ENCODE measurements at places on chromosomes 11 and 22.
A peak's percentile ranks its signal among the peaks of the same experiment; 100 is the strongest.

DNA sequence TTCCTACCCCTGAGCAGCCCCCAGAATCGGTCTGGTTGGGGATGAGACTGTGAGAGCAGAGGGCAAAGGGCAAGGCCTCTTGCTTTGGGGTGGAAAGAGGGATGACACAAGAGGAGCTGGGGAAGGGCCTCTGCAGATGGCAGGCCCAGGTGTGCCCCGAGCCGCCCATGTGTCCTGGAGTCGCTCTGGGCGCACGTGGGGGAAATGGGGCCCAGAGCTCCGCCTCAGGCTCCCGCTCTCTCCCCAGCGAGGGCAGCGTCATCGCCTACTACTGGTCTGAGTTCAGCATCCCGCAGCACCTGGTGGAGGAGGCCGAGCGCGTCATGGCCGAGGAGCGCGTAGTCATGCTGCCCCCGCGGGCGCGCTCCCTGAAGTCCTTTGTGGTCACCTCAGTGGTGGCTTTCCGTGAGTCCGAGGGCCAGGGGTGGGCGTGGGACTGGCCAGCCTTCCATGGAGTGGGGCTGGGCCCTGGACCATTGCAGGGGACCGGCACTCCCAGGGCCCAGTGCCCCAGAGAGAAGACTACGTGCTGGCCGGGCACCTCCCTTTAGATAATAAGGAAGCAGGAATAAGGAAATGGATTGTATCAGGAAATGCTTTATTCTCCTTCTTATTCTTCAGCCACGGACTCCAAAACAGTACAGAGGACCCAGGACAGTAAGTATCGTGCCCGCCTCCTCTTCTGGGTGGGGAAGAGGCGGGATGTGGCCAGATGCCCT lies 30.1 kb downstream of the ST14 start:
- DNase-seq: no peak

DNA sequence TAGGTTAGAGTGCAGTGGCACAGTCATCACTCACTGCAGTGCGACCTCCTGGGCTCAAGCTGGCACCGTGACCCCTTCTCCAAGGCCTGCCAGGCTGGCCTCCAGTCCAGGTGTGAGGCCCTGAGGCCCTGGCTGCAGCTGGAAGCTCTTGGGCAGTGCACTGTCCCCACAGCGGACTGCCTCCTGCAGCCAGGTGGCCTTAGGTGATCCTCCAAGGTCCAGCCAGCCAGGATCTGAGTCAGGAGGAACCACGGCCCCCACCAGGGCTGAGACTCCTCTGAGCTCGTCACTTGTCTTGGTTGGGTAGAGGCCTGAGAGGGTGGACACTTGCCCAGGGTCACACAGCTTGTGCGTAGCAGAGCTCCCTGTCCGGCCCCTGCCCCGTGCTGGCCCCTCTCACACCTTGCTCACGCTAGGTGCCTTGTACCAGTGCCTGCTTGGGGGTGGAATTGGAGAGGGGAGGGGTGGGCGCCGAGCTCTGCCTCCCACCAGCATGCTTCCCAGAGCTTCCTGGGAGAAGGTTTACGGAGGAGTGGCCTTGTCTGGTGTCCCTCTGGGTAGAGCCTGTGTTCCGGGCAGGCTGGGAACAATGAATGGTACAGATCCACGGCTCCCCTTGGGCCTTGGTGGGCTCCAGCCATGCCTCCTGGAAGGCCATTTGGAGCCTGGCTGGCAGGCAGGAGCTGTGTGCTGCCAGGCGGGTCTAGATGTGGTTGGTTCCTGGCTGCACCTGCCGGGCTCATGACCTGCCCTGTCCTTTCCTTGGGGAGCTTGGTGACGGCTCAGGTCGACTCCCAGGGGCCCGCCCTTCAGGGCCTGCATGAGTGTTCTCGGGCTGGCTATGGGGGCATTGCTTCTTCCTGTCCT lies 20.6 kb downstream of the KCNQ1 start:
- no peak for DNase-seq

DNA sequence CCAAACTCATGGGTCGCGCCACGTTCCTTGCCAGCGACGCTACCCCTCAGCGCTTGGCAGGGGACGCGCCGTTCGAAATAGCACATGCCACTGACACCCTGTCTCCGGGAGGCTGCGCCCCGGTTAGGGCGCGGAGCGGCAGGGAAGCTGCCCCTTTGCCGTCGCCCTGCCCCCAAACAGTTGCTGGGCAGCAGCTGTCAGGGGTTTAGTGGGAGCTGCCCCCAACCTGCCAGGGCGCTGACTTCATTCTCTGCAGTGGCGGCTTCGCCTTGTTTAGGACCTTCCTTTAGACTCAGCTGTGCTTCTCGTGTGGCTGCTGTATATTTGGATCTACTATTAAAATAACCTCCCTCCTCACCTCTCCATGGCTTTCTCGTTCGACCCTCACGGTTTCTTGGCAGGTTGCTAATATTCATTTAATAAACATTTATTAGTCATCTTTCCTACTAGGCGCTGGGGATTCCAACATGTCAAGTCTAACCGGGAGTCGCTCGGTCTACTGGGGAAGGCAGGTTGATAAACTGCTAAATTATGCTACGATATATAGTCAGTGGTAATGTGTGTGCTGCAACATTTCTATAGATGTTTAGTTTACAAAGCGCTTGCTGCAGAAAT lies 782 bp downstream of the TMEM109 start:
- peak; percentile 77 for DNase-seq

DNA sequence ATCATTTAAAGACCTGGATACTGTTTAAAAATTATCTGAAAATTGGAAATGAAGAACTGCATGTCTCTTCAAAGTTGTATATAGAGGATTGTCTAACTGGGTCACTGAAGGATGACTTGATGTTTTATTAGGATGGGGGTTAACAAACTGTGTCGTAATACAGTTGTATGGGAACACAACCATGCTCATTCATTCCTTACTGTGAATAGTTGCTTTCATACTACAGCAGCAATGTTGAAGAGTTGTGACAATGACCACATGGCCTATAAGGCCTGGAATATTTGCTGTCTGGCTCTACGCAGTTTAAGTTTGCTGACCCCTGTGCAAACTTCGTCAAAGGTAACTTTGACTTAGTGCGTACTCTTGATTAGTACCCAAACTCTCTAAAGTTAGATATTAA lies 38.4 kb downstream of the FDX1 start:
- no peak for DNase-seq

DNA sequence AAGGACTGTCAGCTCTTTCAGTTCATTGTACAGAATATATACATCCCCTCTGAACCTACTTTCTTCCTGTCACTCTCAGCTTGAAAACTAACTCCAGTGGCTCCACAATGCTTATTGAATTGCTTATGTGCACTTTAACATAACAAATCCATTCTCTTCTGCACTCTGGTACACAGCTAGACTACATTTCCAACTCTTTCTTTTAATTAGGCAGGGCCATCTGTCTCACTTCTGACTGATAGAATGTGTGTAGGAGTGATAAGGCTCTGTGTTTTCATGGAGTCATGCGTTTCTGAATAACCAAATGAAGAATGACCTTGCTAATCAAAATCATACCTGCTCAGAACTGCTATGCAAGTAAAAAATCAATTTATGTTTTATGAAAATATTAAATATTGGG lies 278.5 kb upstream of the CCDC179 start:
- no peak for DNase-seq

DNA sequence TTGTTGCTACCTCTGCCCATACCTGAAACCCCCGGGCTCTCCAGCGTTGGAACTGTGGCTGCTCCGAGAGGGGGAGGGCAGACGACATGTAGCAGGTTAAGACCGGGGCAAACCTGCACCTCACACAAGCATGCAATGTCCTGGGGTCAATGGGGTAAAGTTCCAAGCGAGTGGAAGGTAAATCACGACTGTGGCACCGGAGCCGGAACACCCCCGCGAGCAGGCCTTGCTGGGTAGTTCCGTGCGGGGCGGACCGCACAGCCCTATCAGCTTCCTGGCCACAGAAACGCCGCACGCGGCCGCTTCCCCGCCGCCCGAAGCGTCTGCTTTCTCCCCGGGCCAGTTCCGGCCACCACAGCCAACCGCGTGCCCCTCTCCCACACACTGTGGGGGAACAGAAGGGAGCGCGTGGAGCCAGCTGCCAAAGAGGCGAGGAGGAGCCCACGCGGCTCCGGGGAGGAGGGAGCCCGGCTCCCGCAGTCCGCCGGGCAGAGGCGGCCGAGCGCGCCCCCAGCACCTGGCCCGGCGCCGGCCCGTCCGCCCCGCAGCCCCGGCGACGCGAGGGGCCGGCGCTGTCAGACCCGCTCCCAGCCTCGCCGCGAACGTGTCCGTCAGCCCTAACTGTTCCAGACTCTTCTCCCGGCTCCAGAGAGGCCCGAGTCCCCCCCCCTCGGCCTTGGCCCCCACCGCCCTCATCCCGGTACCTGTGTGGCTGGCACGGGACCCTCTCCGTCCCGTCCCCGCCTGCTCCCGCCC lies 1.6 kb downstream of the SPTBN2 start:
- DNase-seq: no peak

GRCh38 chr22:42992886-42993479 lies 22.0 kb downstream of the PACSIN2 start:
- DNase-seq: no peak

DNA sequence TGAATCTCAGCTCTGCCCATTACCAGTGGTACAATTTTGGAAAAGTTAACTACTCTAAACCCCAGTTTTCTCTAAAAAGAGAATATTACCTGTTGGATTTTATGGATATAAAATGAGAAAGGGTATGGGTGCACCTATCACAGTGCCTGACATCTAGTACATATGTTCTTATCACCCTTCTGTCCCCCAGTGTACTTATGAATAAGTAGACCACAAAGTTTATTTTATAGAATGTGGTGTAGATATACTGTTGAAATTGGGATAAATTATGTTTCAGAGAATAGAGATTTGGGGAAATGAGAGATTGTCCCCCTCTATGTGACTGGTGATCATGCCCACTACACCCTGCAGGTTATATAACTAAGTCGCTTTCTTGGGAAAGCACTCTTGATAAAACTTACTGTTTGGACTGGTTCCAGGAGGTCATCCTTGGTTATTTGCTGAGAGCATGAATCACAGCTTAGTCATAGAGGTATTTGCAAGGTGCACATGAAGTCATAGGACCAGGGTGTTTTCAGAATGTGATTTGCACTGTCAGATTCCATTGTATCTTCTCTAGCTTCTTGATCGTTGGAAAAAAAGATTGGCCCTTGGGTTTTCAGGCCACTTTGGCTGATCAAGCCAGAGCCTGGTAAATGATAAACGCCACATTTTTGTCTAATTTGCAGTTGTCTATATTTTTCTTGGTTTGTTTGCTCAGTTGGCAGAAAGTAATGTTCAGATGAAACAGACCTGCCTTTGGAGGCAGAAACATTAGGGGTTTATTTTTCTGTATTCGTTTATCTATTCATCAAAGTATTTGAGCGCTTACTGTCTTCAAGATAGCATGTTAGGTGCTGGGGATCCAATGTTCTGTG lies 21.3 kb downstream of the STX3 start:
- no peak for DNase-seq

DNA sequence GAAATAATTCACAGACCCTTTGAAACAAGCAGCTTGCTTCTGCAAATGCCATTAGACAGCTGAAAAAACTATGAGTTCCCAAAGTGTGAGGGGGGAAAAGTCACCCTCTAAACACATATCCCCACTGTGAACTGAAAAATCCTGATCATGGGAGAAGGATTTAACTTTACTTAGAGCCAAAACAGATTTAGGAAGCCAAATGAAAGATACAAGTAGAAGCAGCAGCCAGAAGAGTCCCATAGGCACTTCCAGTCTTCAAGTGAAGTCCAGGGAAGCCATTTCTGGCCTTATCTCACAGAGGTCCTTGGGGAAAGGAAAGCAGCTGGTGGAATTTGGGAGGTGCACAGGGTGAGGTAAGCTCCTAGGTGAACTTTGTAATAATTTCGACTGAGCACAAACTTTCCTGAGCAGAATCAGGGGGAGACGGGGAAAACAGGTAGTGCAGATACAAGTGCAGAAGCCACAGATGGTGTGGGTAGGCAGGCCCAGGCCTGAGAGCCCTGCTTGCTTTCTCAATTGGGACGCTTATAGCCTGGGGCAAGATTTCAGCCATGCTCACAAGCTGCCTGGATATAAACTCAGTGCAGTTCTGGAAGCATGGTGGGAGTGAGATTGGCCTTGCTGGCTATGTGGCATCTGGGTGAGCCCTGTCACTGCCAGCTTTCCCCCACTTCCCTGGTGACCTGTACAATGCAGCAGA lies 44.8 kb downstream of the GAS2 start:
- no peak for DNase-seq

GRCh38 chr22:39311592-39312400 lies 7.6 kb downstream of the RPL3 start:
- DNase-seq: no peak

- DNase-seq: no peak
Observed at GRCh38 chr22:40759294-40759840, 59.8 kb downstream of the SLC25A17 start.

DNA sequence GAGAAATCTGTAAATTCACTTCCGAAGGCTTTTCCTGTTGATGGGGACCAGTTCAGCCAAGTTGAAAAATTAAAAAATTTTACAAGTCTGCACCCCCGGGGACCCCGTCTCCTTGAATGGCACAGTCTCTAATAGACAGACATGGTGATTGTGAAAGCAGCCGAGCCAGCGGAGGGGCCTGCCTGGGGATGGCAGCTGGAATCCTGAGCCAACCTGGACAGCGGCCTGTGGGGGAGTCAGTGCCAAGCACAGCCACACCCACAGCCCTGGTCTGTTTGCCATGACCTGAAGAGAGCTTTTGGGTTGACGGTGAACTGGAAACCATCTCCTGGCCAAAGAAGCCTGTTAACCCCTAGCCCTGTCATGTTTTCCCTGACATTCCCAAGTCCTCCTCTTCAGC lies 64.7 kb downstream of the PARVG start:
- no peak for DNase-seq

GRCh38 chr11:106410902-106411301 lies 333.4 kb downstream of the AASDHPPT start:
- no peak for DNase-seq

- DNase-seq: no peak
Observed at GRCh38 chr22:48705917-48706605, 1121.6 kb downstream of the BRD1 start.

DNA sequence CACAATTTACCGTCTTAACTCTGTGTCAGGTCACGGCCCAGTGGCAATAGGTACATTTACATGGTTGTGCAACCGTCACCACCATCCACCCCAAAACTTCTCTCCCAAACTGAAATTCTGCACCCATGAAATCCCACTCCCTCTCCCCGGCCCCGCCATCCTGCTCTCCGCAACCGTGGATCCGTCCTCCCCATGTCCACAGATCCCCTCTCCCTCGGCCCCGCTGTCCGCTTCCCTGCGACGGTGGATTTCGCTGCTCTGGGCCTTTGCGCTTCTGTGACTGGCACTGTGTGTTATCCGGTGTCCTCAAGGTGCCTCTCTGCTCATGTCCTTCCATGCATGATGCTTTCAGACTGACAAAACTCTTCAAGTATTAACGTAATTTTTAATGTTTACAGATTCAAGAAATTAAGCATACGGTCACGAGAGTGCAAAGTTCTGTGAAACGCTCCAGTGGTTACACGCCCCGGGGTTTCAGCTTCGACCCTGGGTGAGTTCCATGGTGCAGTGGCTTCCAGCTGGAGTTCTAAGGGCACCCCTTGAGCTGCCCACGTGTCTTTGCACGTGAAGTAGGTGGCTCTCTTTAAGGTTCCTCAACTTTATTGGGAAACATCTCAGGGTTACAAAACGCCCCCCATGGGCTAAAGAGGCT lies 76.4 kb downstream of the KCNQ1 start:
- DNase-seq: peak; percentile 2

- no peak for DNase-seq
Observed at GRCh38 chr22:40588726-40589125, 47.8 kb downstream of the MRTFA start.
